NCI-H69 (cell line): ENCODE measurements at places on chromosomes 2 and 18.

GRCh38 chr2:239396881-239397681 lies 3.7 kb downstream of the HDAC4 start:
- no peak for DNase-seq

- peak; percentile 3 for DNase-seq
Observed at GRCh38 chr2:182506606-182507005, 79.8 kb upstream of the PDE1A start.

DNA sequence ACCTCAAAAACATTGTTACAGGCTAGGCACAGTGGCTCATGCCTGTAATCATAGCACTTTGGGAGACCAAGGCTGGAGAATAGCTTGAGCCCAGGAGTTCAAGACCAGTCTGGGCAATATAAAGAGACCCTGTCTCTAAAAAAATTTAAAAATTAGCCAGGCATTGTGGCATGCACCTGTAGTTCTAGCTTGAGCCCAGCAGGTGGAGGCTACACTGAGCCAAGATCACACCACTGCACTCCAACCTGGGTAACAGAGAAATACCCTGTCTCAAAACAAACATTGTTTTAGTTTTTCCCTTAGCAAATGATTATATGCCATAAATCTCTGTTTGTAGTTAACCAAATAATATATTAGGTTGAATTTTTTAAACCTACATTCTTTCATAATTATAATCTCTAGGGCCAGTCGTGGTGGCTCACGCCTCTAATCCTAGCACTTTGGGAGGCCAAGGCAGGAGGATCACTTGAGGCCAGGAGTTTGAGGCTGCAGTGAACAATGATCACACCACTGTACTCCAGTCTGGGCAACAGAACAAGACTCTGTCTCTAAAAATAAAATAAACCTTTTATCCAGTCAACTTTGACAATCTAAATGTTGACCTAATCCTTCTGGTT lies 13.3 kb upstream of the CYP20A1 start:
- DNase-seq: peak; percentile 12

DNA sequence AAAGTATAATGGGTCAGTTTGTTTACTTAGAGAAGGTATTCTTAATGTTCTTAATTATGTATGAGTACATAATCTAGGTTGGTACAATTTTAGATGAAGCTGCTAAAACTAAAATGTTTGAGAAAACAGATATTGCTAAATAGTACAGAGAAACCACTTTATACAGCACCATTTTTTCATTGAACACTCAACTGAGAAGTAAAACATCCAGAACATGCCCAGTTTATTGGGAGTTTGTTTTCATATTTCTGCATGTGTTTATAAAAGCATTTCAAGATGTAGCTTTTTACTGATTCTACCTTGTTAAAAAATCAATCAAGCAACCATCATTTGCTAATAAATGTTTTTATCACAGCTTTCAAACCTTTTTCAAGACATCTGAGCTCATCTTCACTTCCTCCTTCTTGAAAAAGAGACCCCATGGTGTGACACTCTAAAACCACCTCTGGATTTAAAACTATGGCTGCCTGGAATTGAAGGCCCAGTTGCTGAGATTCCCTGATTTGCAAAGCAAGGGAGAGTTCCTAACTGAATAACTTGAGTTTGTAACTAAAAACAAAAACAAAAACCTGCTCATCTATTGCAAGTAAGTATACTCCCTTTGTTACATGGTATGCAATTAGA lies 585.9 kb downstream of the ZEB2 start:
- DNase-seq: no peak

DNA sequence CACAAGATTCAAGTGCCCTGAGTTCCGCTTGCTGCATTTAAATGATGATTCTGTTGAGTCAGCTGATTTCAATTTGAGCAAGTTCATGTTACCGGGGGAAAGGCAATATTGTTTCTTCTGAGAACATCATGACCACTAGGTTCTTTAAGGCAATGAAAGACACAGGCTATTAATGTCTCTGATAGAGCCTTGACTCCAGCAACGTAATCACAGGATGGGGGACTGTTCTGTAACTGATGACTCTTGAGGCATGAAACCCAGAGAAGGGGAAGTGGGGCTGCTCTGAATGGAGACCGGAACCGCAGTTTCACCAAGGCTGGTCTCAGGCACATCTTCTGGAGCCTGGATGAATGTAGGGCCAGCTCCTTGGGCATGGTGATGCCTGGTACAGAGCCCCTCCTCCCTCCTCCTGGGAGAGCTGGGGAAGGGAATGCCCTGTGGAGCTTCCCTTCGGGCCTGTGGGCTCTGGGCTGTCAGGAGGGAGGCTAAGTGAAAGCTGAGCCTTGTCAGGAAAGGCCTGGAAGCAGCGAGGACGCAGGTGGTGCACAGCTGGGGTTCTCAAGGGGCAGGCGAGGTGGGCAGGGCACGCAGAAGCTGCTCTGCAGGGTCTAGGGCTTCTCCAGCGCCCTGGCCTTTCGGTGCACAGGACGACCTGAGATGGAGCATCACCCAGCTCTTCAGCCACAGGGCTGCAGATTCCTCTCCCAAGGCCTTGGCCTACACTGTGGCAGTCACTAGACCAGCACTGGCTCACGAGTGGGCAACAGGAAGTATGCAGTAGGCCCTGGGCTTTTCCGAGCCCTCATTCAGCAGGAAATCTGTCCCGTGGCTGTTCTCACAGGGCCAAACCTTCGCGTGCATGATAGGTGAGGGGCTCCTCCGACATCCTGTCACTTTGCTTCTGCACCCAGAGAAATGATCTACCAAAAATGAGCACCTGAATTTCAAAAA lies 36.6 kb upstream of the PRLH start:
- DNase-seq: no peak

GRCh38 chr2:62467475-62468321 lies 38.3 kb downstream of the TMEM17 start:
- peak; percentile 15 for DNase-seq

GRCh38 chr2:24399434-24400206 lies 39.3 kb upstream of the ITSN2 start:
- DNase-seq: peak; percentile 68

GRCh38 chr2:199907008-199907714 lies 3.9 kb upstream of the C2orf69 start:
- no peak for DNase-seq

DNA sequence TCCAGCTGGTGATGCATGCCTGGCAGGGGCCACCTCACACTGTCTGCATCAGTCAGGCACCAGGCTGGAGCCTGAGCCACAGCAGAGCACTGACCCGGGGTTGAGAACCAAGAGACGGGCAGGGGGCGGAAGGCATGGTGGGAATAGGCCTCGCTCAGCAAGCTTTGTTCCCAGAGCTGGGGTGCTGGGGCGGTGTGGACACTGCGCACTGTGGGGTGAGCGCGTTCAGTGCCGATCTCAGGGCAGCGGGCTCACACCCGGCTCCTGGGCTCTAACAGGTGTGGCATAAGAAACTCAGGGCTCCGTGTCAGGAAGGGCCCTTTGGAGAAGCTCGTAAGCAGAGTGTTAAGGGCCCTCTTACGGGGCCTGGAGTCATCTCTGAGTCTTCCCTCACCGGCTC lies 15.7 kb downstream of the SH3RF3 start:
- DNase-seq: no peak

DNA sequence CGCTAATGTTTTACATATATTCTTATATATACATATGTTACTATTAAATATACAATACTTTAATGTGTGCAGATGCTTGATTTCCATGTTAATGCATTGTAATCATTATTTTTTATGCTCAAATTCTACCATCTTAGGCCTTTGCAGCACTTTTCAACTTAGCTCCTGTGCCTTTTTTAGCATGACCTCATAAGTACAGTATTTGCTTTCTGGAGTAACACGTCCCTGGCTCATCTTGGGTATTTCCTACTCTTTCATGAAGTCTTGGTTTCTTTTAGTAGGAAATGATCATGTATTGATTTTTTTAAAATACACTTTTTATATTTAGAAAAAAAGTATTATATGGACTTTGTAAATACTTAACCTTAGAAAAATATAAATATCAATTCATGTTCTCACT lies 36.5 kb downstream of the CAB39 start:
- DNase-seq: no peak
